ENCODE measurements at places on chromosomes 5 and 9.

GRCh38 chr9:17578577-17578910, 322 bp upstream of the SH3GL2 start:
- DNase-seq, result no peak

DNA sequence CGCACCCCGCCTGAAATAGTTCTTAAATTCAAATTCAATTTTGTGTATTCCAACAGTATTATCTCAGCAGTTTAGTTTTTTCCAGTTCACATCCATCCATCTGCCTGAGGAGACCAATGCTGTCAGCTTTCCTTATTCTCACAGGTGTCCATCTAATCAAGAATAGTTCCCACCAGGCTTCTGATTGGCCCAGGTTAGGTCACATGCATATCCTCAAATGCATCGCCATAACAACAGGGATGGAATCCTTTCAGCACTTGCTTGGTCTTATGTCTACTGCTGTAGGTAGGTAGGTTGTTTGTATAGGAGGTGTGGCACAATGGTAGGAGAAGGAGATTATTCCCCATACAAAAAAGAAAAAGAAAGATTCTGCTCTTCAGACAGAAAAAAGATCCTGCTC, 91.2 kb downstream of the UBE2R2 start:
- DNase-seq, result no peak

DNA sequence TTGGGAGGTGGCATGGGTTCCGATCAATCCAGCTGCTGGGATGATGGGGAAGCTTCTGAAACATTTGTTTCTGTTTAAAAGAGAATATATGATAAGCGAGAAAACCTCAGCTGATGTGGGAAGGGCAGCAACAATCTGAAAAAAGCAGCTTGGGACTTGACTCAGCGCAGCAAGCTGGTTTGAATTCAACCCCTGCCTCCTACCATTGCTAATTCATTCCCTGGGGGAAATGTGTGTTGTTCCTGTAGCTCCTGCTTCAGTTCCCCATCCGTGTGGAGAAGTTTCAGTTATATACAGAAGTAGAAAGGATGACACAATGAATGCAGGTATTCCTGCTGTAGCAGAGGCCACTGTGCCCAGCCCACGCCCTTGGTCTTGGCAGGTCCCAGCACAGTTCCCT, 145.1 kb downstream of the NXNL2 start:
- no peak for DNase-seq

DNA sequence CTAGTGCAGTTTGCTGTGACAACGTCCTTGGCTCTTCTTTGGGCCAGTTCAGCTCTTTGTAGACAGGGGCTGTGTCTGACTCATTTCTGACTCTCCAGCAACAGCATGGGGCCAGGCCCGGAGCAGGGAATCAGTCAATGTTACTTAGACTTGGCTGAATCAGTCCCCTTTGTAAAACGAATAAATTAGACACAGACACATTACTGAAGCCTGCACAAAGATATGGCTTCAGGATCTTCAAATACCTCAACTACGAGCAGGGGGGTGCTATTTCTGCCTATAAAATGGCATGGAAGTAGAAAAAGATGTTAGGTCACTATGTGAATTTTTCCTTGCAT, 204.7 kb downstream of the TTLL11 start:
- peak; percentile 96 for DNase-seq

- DNase-seq, result no peak
Measured at GRCh38 chr5:4374866-4375265, 765.3 kb upstream of the ADAMTS16 start.
